ENCODE measurements at places on chromosomes 6 and 20. TPM values are rescaled to one million over a fixed set of nuclear protein-coding genes. Genes with fewer than 3 reads are reported as not detected.

TSHZ2 gene
- 11.6 TPM for total RNA-seq

OLIG3 gene
- not detected for total RNA-seq

FERMT1 gene
- 0.32 TPM for total RNA-seq

CST1 gene
- not detected for total RNA-seq

GSTA4 gene
- total RNA-seq, result 18.2 TPM

All from esophagus muscularis mucosa (tissue), 4 donors.